ENCODE measurements at places on chromosomes 3 and 15.
A peak's percentile ranks its signal among the peaks of the same experiment; 100 is the strongest.

- DNase-seq: no peak
Observed at GRCh38 chr3:175726228-175726627, 867.1 kb downstream of the NAALADL2 start.

GRCh38 chr15:73346735-73347312 lies 21.9 kb downstream of the HCN4 start:
- peak; percentile 33 for DNase-seq

- peak; percentile 59 for DNase-seq
Observed at GRCh38 chr3:194671511-194671899, 486 bp downstream of the LSG1 start.

DNA sequence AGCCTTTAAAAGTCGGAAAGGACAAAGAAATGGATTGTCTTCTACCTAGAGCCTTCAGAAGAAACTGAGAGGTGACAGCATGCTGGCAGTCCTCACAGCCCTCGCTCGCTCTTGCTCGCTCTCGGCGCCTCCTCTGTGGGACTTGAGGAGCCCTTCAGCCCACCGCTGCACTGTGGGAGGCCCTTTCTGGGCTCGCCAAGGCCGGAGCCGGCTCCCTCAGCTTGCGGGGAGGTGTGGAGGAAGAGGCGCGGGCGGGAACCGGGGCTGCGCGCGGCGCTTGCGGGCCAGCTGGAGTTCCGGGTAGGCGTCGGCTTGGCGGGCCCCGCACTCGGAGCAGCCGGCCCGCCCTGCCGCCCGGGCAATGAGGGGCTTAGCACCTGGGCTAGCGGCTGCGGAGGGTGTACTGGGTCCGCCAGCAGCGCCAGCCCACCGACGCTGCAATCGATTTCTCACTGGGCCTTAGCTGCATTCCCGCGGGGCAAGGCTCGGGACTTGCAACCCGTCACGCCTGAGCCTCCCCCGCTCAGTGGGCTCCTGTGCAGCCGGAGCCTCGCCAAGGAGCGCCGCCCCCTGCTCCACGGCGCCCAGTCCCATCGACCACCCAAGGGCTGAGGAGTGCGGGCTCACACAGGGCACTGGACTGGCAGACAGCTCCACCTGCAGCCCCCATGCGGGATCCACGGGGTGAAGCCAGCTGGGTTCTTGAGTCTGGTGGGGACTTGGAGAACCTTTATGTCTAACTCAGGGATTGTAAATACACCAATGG lies 953.8 kb upstream of the GBE1 start:
- no peak for DNase-seq

- DNase-seq: peak; percentile 90
Observed at GRCh38 chr3:50189274-50189673, 2.1 kb upstream of the GNAT1 start.

DNA sequence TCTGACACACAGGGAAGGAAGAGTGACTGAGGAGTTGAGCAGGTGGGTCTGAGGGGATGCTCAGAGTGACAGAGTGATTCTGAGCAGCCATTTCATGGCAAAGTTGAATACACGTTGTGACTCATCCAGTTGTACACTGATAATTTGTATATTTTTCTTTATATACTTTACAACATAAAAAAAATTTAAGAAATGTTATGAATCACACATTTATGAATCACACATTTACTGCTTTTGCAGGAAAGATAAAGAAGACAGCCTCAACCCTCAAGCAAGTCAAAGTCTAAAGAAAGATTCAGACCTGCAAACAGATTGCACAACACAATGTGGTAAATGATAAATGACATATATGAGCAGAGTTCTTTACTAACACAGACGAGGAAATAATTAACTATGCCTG lies 21.0 kb upstream of the CHMP2B start:
- DNase-seq: peak; percentile 85

GRCh38 chr15:44570361-44570760 lies 33.4 kb downstream of the EIF3J start:
- DNase-seq: no peak

- DNase-seq: peak; percentile 50
Observed at GRCh38 chr3:127820221-127820825, 2.0 kb downstream of the MGLL start.

DNA sequence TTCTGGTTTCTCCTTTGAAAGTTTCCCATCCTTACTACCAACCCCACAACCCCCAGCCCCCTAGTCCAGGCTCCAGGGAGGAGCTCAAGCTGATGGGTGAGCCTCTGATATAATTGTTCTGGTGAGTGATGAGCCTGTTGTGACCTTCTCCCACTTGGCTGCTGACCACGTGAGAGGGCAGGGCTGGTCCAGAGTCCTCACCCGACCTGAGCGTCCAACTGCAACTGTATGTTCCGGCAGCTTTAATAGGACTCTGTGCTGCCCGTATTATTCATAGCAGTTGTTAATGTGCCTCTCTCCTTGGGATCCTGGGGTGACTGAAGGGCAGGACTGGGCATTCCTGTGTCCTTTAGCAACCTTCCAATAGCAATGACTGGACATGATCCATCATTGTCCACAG lies 56.2 kb downstream of the B3GNT5 start:
- no peak for DNase-seq

- no peak for DNase-seq
Observed at GRCh38 chr15:84605554-84605882, 4.7 kb downstream of the ZSCAN2 start.

- no peak for DNase-seq
Observed at GRCh38 chr15:57703387-57703786, 3.1 kb upstream of the POLR2M start.
